ENCODE measurements at places on chromosomes 13 and 19.

- no peak for DNase-seq
Measured at GRCh38 chr13:75151081-75151643, 330.8 kb downstream of the TBC1D4 start.

GRCh38 chr19:43420954-43421353 lies 6.3 kb downstream of the TEX101 start:
- DNase-seq: no peak

- no peak for DNase-seq
Measured at GRCh38 chr19:41861116-41861768, 1.2 kb downstream of the RPS19 start.

DNA sequence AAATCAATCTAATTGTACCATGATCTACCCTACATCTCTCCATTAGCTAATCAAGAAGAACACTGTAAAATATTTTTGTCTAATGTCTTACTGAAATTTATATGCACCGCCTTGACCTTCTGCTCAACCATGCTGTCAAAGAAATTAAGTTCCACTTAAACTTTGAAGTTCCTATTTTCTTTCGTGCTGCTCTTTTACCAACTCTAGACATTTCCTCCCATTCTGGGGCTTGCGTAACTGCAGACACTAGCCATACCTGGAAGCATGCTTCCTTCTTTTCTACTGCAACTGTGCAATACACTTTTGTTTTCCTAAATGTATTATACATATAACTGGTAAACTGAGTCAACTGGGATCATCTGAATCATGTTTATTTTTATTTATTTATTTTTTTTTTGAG lies 8.5 kb upstream of the UBE2L5 start:
- no peak for DNase-seq

DNA sequence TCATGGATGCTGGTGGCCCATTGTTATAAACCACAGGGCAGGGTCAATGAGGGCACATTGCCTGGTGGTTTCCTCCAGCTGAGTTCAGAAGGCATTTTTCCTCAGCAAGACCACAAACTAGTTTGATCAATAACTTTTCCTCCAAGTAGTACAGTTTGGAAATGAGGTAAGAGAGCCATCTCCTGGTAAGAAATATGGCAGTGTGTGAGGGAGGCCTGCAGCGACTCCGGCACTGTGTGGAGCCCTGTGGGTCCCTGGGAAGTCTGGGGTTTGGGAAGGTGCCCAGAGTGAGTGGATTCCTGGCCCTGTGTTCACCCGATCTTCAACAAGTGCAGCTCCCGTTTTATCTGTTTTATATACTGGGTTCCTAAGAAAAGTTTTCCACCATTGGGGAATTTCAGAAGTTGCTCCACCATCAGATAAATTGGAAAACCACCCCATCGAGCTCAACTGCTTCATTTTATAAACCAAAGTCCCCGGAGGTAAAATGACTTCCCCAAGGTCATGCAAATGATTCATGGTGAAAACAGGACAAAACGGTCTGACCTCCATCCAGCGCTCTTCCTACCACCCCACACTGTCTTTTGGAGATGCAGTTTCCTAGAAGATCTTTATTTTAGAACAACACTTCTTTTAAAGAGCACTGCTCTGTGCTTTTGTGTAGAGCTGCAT lies 148.4 kb downstream of the KATNAL1 start:
- no peak for DNase-seq

GRCh38 chr19:53086949-53087348 lies 16.3 kb downstream of the ZNF160 start:
- DNase-seq: no peak

- no peak for DNase-seq
Measured at GRCh38 chr13:42946927-42947326, 45.1 kb downstream of the EPSTI1 start.

DNA sequence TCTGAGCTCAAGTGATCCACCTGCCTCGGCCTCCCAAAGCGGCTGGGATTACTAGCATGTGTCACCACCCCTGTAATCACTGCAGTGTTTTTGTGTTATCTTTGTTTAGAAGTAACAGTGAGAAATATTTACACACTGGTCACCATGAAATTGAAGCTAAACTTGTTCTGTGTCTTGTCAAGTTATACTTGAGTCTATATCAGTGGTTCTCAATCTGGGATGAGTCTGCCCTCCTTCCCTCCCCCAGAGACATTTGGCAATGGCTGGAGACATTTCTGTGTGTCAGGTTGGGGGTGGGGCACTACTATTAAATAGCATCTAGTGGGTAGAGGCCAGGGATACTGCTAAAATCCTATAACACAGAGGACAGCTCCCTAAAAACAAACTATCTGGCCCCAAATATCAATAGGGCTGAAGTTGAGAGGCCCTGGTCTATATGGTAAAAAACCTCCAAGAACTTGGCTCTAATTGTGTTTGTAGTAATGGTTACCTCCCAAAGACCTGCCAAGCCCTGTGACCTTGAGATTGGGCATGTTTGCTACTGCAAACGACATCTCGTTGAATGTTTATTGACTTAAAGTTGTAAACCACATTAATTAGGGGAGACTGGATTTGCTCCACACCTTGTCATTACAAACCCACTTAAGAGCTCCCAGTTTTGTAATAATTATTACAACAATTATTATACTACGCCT lies 6.9 kb downstream of the CTU1 start:
- no peak for DNase-seq

- no peak for DNase-seq
Measured at GRCh38 chr19:35202722-35203688, 25.5 kb downstream of the FAM187B start.

DNA sequence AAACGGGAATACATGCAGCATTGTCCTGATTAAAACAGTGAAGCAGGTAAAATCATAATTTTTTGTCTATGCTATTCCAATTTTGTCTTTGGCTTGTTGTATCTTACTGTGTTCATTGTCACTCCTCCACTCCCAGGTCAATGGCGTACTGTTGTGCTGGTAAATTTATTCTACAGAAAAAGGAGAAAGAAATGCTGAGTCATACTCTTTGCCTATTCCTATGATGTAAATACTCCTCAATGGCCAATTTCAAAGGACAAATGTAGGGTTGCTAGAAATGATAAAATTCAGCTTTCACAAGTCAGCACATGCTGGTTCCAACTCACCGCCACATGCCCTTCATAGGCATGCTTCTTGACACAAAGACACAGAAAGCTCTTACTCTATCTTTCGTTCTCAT lies 694.4 kb upstream of the PCDH20 start:
- no peak for DNase-seq

DNA sequence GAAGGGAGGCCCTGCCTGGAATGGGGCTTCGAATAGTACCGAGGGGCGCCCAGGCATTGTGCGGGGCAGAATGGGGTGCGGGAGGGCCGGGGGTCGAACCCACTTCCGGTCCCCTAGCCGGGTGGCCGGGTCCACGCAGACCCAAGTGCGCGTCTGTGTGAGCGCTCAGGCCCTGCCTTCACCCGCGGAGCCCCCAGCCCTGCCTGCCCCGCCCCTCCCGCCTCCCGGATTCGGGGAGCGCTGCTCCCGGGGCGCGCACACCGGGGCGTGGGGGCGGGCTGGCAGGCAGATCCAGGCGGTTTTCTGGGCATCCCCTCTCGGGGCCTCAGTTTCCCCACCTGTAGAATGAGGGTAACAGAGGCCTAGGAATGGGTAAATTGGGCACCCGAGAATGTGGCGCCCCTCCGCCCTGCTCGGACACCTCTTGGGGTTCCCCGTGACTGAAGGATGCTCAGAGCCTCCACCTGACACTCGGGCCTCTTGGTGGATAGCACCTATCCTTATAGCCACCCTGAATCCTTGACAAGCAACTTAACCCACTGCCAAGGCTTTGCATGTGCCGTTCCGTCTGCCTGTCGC lies 682 bp downstream of the PIK3R2 start:
- DNase-seq: peak; percentile 49

GRCh38 chr19:28883241-28883693 lies 329.7 kb downstream of the UQCRFS1 start:
- no peak for DNase-seq

- DNase-seq: peak; percentile 78
Measured at GRCh38 chr13:43878892-43879754, at the start of gene CCDC122. Gene CCDC122 (minus strand): TSS chr13:43879740. CDS start chr13:43869376, 10,364 bp downstream.

DNA sequence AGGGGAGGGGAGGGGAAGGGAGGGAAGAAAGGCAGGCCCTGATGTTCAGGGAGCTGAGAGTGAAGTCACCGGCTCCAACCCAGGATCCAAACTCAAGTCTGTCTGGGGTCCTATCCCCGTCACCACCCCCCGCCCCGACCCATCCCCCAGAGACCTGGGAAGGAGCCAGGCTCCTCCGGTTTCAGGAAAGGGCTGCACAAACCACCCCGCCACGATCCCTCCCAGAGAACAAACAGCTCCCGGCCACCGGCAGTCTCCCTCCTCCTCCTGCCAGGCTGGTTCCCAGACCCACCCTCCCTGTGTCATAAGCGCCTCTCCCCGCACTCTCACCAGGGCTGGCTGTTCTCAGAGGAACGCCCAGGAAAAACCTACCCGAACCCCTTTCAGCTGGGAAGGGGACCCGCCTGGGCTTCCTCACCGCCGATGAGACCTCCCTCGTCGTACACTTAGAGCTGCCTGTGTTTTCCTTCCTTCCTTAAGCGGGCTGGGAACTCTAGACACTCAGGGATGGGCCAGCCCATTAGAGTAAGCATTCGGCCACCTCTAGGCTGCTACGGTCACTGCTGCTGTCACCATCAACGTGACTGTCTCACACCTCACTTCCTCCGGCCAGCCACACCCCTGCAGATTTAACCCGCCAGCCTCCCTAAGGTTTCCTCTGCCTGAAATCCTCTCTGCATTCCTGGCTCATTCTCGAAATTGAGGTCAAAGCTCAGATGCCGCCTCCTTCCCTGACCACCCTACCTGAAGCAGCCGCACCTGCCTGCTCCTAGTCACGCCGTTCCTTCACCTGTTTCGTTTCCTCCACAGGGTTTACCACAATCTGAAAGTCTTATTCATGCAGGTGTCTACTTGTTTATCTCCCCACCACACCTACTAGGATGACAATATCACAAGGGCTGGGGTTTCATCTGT lies 6.3 kb upstream of the RDH13 start:
- DNase-seq: peak; percentile 33

- DNase-seq: no peak
Measured at GRCh38 chr13:24473686-24474085, 38.9 kb downstream of the PARP4 start.

- no peak for DNase-seq
Measured at GRCh38 chr13:24127116-24127631, 33.3 kb upstream of the SPATA13 start.

- DNase-seq: peak; percentile 36
Measured at GRCh38 chr19:3682741-3683404, 17.4 kb downstream of the PIP5K1C start.

- no peak for DNase-seq
Measured at GRCh38 chr19:30086916-30087315, 144.9 kb downstream of the URI1 start.

GRCh38 chr13:74450964-74451363 lies 316.8 kb upstream of the KLF12 start:
- DNase-seq: no peak

DNA sequence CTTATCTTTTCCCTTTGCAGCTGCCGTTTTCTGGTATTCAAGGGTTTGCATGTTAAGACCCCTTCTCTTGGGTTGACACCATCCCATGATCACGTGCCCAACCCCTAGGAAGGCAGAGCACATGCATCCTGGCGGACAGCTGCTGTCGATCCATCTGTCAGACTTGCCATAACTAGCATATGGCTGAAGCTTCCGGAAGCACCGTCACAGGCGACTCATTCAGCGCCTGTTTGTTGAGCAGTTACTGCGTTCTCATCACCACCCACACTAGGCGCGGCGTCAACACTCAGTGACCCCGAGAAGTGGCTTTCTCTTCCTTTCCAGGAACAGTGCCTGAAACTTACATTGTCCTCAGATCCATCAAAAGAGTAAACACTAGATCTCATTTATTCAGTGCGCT lies 93.6 kb downstream of the SOX1 start:
- DNase-seq: no peak

DNA sequence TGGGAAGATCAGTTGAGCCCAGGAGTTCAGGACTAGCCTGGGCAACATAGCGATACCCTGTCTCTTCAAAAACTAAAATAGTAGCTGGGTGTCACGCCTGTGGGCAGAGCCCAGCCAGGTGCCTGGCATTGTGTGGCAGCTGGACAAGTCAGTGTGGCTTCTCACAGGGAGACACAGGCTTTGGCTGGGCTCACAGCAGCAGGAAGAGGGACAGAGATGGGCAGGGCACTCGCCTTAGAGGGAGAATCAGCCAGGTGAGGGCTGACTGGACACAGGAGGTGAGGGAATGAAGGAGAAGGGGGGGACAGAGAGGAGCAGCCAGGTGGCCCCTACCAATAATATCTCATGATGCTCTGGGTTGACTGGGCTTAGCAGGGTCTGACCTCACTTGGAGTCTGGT lies 3.3 kb downstream of the FAM32A start:
- no peak for DNase-seq

DNA sequence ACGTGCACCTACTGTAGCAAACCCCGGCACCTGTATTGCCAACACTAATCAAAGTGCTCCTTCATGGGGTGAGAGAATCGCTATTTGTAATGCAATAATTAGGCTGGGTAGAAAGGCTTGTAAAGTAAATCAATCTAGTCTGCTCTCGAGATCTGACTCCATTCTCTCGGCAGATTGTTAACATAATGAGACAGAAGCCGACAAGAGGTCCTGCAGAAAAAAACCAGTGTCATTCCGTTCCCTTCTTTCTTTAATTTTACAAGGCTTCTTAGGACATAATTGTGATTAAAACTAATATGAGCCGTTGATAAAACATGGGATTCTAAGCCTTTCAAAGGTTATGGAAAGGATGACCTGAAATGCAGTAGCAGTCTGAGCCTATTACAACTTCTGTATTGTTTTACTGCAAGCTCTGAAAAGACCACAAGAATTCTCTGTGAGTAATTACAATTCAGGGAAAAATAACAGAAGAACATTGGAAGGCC lies 530.0 kb downstream of the PCDH9 start:
- no peak for DNase-seq

GRCh38 chr19:55675661-55676354 lies 782 bp downstream of the EPN1 start:
- no peak for DNase-seq

- no peak for DNase-seq
Measured at GRCh38 chr19:33690378-33691029, 68.8 kb downstream of the CHST8 start.

DNA sequence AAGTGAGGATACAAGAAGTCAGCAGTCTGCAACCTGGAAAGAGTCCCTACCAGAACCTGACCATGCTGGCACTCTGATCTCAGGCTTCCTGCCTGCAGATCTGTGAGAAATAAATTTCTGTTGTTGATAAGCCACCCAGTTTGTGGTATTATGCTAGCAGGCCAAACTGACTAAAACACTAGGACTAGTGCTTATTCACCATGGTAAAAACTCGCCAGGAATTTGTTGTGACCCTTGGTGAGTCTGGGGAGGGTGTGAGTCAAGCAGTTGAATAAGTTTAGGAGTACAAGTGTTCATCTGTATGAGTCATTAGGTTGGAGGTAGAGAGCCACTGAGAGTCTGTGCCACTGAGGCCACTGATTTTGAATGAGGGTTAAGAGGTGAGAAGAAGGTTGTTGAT lies 3.6 kb downstream of the ZIK1 start:
- no peak for DNase-seq

- no peak for DNase-seq
Measured at GRCh38 chr19:4018775-4019504, 11.4 kb downstream of the PIAS4 start.

- DNase-seq: no peak
Measured at GRCh38 chr13:43057653-43058317, 34.4 kb downstream of the DNAJC15 start.
